Mesendoderm (in vitro differentiated cells): ENCODE measurements at places on chromosomes 2 and 18.
A peak's percentile ranks its signal among the peaks of the same experiment; 100 is the strongest.

DNA sequence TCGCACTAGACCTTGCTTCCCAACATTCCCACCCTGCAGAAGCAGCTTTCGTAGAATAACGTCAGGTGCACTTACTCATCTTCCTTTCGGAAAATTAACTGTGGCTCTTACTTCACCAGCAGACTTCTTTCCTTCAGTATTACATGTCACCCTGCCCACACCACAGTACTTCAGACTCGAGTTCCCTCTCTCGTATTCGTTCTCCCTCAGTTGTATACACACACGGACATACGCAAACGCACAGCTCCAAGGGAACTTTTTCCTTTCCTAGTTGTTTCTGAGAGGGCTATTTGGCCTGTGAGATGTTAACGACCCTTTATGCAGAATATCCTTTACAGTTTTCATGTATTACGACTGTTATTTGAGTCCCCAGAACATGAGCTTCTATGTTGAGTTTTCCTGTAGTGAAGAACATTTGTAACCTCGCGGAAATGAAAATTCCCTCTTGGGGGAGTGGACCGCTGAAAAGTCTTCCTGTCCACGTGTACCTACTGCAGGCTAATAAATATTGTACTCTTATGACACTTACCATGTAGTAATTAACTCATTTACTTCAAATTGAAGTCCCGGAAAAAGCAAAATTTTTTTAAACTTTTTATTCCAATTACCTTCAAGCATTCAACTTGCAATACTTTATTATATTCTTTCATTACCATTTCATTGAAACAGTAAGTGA lies 908 bp downstream of the ERLEC1 start:
- no peak for DNase-seq

DNA sequence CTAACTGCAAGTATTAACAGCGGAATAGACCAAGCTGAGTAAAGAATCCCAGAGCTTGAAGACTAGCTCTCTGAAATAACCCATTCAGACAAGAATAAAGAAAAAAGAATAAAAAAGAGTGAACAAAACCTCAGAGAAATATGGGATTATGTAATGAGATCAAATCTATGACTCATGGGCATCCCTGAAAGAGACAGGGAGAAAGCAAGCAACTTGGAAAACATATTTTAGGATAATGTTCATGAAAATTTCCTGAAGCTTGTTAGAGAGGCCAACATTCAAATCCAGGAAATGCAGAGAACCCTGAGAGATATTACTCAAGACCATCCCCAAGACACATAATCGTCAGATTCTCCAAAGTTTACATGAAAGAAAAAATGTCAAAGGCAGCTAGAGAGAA lies 17.3 kb downstream of the PFN4 start:
- DNase-seq, result no peak

GRCh38 chr2:234514873-234515638 lies 18.2 kb upstream of the ARL4C start:
- DNase-seq, result peak; percentile 19

DNA sequence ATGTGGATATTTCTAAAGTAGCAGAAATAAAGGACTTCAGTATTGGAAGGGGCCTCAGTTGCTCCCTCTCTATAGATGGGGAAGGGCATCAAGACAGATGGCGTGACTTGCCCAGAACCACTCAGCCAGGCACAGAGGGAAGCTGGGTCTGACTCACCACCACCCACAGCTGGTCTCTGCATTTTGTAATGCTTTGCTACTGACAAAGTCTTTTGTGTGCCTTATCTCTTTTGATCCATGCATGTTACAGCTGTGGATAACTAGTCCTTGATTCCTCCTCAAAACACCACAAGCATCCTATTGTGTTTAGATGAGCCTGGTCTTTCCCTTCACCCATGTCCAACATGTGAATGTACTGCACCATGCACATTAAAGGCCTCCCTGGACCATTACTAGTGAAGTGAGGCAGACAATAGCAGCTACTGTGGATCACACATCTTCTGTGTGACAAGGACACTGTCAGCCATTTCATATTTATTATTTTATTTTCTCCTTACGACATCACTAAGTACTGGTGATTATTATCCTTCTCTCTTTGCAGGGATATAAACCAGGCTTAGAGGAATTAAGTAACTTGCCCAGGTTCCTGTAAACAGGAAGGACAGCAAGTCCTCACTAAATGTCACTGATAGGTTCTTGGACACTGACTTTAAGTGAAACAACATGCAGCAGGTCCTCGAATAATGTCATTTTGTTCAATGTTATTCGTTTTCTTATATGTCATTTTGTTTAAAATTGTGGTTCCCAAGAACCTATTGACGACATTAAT lies 29.6 kb upstream of the IL37 start:
- peak; percentile 63 for DNase-seq

- peak; percentile 41 for DNase-seq
These were observed 104.6 kb downstream of the RTN4 start for GRCh38 chr2:54945391-54946219.

- DNase-seq, result no peak
These were observed 88.6 kb upstream of the ACAA2 start for GRCh38 chr18:49901862-49902340.

GRCh38 chr2:45439788-45440773 lies 171.0 kb downstream of the SRBD1 start:
- DNase-seq, result no peak

GRCh38 chr2:2573658-2574293 lies 242.7 kb upstream of the MYT1L start:
- peak; percentile 55 for DNase-seq

- no peak for DNase-seq
These were observed 55.8 kb downstream of the DOCK10 start for GRCh38 chr2:224986477-224986876.

- no peak for DNase-seq
These were observed 36.4 kb downstream of the LANCL1 start for GRCh38 chr2:210440206-210440605.

- no peak for DNase-seq
These were observed 81.0 kb upstream of the TMEM17 start for GRCh38 chr2:62586981-62587380.
